Cerebellar nuclear complex (tissue), 1 donor: ENCODE measurements at places on chromosomes 1 and 21.

GRCh38 chr1:236365999-236366570 lies 28.0 kb upstream of the EDARADD start:
- no peak for DNase-seq

GRCh38 chr1:30916296-30916695 lies 7.7 kb upstream of the SDC3 start:
- DNase-seq: no peak

GRCh38 chr1:81358151-81358550 lies 442.6 kb upstream of the ADGRL2 start:
- no peak for DNase-seq

DNA sequence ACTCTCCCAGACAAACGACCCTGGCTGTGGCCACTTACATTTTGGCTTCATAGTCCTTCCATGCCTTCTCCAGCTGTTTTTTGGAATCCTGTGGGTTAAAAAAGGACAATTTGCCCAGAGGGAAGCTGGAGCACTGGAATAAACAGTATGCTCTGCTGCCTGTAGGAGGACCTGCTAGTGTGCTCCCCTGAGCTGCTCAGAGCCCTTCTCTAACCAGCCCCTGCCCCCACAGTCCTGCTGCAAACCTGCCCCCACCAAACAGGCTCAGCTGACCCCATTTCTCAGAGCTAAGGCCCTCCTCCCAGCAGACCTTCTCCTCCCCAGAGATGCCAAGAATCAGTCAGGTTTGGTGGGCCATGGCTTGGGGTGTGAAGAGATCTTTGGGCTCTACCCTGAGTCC lies 26.9 kb upstream of the TCEA3 start:
- no peak for DNase-seq

- DNase-seq: no peak
Measured at GRCh38 chr1:206929524-206929923, 7.8 kb upstream of the FCMR start.

- DNase-seq: no peak
Measured at GRCh38 chr1:206455289-206455665, 15.0 kb upstream of the IKBKE start.

DNA sequence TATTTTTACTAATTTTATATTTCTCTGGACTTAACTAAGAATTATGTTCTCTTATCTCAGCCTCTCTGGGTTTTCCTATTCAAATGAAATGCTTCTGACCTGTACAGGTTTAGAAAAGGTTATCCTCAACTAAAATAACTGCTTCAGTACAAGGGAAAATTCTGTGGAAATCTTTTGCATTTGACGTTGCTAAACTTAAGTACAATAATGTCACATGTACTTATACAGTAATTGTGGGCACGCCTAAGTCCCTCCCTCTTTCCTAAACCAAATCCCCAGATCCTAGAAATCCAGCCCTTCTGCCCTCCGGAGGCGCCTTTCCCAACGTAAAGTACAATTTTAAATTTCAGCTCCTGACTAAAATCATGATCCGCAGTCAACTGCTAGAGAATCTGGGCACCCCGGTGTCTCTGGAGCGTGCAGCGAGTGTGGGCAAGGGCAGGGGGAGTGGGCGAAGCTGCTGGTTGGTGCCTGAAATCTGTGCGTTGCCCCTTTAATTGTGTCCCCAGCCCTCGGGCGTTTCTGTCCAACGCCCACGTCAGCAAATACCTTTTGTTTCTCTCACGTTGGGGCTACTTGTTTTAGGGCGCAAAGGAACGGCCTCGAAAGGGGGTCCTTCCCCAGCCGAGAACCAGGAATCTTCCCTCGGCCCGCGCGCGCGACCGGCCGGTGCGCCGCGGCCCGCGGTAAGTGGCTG lies at the start of gene ZBTB8A:
ZBTB8A (plus strand) TSS at position 541 of the 697 bp plus-strand sequence. CDS start 53,505 bp downstream, outside the sequence.
- DNase-seq: no peak

DNA sequence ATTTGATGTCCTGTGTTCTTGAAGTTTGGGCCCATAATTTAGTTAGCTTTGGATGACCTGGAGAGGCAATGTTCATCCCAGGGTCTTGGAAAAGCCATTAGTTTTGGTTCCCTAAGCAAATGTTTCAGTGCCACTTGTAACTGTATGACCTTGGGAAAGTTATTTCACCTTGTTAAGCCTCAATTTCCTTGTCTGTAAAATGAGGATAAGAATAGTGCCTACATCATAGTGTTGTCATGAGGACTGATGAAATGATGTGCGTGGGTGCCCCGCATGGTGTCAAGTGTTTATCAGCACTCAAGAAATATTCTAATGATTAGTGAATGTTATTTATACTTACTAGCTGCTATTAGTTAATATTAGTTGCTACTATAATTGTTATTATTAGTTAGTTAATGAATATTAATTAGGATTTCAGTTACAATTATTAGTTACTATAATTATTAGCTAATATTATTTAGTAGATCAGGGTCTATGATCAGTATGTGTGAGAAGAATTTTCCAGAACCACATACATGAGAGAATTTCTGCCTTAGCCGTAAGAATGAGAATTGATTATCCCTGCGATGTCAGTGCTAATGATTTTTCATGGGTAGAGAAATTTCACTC lies 1.9 kb downstream of the SH3BGR start:
- DNase-seq: no peak

DNA sequence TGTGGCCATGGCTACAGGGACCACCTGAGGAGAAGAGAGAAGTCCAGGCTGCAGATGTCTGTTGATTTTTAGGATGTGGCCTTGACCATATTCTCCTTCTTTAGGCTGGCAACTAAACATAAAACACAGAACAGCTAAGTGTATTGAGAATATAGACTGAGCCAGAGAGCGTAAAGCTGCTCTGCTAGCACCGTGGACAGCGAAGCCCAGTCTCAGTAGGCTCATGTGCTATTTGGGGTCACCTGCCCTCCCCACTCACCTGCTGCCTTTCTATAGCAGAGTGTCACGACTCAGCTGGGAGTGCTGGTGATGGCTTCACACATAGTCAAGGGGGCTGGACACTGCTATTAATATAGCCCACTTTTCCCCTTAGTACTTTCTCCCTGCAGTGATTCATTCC lies 278.5 kb downstream of the KCNH1 start:
- no peak for DNase-seq

GRCh38 chr1:14768582-14769304 lies 170.3 kb downstream of the KAZN start:
- DNase-seq: no peak

DNA sequence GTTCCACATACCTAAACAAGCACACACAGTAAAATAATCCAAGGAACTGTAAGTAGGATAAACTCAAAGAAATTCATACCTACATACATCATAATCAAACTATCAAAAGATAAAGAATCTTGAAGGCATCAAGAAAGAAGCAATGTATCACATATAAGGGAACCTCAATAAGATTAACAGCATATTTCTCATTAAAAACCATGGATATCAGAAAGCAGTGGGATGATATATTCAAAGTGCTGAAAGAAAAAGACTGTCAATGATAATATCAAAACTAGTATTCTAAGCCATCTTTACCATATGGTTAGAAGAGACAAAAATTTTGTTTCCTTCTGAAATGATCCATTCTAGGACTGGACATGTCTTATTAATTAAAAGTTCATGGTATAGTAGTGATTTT lies 37.1 kb upstream of the ADAM30 start:
- no peak for DNase-seq

DNA sequence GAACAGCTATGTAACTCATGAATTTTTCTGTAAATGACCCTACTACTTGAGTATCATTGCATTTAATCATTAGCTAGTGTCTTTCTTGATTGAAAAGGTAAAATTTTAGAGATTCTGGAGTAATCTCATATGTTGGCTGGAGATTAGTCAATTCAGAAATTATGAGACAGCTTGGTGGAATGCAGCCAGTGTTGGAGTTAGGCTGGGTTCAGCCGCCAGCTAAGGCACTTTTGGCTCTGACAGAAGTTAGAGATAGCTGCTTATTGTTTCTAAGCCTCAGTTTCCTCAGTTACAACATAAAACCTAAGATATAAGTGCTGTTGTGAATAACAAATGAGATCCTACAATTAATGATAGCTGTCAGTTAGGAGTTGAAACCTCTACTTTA lies 49.4 kb downstream of the TBCE start:
- no peak for DNase-seq

DNA sequence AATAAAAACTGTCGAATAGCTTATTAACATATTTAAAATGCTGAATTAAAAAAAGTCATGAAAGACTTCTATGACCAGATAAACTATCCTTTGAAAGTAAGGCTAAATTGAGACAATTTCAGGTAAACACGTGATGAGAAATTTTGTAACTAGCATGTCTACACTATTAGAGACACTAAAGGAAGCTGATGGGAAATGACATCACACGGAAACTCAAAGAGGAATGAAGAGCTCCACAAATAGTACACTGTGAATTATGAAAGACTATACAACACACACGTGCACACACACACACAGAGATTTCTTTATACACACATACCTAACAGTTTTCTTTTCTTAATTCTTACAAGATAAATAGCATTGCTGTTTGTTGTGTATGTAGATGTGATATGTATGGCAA lies 70.9 kb upstream of the PLA2G4A start:
- DNase-seq: no peak

DNA sequence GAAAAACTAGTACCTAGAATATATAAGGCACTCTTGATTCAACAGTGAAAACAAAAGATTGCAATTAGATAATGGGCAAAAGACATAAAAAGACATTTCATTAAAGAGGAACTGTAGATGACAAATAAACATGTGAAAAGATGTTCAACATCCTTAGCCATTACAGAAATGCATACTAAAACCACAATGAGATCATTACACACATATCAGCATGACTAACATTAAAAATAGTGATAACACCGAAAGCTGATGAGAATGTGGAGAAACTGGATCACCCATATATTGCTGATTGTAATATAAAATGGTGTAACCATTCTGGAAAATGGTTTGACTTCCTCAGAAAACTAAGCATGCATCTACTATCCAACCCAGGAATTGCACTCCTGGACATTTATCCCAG lies 340.3 kb downstream of the SEC16B start:
- DNase-seq: no peak

DNA sequence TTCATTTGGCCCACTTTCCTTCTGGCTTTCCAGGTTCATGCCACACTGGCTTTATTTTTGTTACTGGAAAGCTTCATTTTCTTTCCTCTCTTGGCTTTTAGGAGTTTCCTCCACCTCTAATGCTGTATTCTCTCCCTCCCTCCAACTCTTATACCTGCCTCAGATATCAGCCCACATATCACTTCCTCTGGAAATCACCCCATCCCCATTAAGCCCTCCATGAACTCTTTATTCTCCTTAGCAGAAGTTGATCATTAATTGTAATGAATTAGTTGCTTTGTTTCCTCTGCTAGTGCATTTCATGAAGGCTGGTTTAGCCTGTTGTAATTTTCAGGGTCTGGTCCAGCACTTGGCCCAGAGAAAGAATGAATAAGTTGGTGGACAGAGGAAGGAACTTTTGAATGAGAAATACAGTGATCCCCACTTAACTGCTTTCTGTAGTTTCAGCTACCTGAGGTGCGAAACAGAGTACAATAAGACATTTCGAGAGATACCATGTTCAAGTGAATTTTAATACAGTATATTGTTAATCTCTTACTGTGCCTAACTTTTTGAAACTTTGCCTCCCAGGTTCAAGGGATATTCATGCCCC lies 1.7 kb downstream of the SOAT1 start:
- no peak for DNase-seq

GRCh38 chr1:15016526-15016925 lies 137.0 kb upstream of the TMEM51 start:
- no peak for DNase-seq

DNA sequence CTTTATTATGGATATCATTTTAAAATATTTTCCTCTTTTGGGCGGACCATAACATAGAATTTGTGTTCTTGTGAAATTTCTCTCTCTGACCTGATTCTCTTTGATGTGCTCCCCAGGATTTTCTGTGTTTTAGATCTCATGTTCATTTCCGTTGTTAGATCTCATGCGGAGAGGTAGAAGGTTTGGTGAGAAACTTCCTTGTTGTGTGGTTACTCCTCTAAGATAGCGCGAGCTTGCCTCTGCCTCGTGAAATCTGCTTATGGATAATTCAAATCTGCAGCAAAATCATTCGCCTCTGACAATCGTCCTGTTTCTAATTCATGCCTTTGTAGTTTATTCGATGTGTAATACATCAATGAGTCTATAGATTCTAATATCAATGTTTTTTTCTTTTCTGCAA lies 580.4 kb downstream of the USP25 start:
- no peak for DNase-seq

- DNase-seq: no peak
Measured at GRCh38 chr1:168330285-168330684, 49.6 kb downstream of the TBX19 start.

DNA sequence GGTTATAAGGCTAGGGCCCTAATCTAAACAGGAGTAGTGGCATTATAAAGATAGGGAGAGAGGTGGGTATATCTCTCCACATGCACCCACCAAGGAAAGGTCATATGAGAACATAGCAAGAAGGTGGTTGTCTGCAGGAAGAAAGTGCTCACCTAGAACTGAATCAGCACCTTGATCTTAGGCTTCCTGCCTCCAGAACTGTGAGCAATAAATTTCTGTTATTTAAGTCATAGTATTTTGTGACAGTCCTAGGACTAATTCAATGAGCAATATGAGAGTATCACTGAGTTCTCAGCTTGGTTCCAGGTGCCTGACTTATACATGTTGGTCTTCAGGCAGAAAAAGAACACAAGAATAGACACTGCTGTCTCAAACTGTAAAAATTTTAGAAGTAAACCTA lies 51.8 kb downstream of the MRPL39 start:
- DNase-seq: no peak

DNA sequence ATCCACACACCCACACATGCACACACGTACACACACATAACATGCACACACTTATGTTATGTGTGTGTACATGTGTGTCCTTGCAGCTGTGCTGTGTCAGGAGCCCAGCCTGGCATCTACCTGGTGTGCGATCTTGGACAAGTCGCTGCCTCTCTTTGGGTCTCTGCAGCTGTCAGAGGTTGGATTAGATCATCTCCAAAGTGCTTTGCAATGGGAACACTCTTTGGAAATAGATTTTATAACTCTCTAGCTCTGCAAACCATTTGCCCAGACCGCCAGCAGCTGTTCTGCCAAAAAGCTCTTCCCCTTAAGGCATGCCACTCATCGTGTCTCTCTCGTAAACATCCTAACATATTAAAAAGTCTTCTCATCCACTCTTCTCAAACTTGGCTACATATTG lies 4.7 kb downstream of the PKP1 start:
- DNase-seq: no peak

DNA sequence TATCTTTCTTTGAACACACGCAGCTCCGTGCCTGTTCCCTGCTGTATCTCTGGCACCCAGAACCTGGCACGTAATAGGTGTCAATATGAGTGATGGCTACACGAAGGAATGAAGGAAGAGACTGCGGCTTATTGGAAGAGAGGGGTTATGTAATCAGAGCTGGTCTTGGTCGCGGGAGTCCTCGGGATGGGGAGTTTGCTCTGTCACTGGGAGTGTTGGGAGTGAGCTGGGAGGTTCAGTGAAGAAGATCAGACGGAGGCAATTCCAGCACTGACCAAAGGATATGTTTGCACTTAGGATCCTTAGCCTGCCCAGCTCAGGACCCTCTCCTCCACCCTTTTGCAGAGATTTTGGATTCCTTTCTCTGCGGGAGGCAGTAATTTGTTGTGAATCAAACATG lies 709.1 kb downstream of the PTPRU start:
- DNase-seq: no peak
